Activated T-helper 9 cell treated with anti-CD3 and anti-CD28 coated beads, Interleukin-2, amount 50 U/mL, for 16 hours (primary cell): ENCODE measurements at places on chromosomes 6 and 20.
A peak's percentile ranks its signal among the peaks of the same experiment; 100 is the strongest.

- DNase-seq = no peak
Measured at GRCh38 chr20:37821696-37822095, 81.2 kb upstream of the VSTM2L start.

- DNase-seq = no peak
Measured at GRCh38 chr20:50992336-50992732, 30.6 kb downstream of the KCNG1 start.

GRCh38 chr6:113219783-113220182, 637.4 kb upstream of the MARCKS start:
- DNase-seq = no peak

DNA sequence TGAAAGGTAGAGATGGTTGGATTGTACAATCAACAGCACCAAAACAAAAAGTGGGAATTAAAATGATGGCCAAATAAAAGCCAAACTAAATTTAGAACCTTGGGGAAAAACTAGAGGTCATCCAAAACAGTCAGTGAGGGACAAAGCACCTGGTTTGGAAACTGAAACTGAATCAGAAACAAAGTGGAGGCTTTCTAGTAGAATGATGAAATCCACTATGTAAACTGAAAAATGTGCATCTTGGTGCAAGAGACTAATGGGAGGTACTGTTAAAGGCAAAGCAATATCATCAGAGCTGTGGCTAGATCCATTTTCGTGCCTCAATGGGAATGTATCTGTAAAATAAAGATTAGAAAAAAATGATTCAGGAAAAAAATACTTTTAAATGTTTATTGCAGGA, 380.0 kb upstream of the GJE1 start:
- no peak for DNase-seq

GRCh38 chr6:144582939-144583613, 297.9 kb downstream of the UTRN start:
- peak; percentile 6 for DNase-seq

- DNase-seq = peak; percentile 34
Measured at GRCh38 chr6:90393232-90393884, 96.7 kb upstream of the BACH2 start.

DNA sequence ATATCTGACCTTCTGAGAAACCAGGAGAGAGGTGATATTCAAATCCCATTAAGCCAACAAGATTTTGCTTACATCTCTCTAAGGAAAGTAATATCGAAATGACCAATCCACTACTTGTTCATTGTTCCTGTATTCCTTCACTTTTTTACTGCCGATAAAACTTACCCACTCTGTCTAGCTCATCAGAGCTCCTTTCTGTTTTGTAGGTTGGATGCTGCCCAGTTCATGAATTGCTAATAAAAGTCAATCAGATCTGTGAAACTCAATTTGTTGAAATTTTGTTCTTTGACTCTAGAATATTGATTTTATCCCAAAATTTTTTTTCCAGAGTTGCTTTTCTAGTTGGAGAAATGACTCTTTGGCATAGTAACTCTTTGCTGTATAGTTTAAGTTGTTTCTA, 148.9 kb upstream of the INSM1 start:
- no peak for DNase-seq

DNA sequence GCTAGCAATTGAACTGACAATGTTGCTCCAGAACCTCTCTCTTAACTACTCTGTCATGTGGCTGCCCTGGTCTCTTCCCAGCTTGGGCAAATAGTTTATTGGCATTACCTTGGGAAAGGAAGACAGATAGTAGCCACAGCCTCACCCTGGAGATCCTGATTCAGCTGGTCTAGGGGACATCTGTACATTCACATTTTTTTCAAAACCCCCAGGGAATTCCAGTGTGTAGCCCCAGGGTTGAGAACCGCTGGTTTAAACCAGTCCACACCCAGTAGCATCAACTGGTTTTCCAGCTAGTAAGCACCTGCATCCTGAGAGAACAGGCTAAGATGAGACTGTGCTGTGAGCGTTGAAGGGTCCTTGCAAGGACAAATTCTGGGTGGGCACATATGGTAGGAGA, 9.6 kb downstream of the SCUBE3 start:
- DNase-seq = no peak

DNA sequence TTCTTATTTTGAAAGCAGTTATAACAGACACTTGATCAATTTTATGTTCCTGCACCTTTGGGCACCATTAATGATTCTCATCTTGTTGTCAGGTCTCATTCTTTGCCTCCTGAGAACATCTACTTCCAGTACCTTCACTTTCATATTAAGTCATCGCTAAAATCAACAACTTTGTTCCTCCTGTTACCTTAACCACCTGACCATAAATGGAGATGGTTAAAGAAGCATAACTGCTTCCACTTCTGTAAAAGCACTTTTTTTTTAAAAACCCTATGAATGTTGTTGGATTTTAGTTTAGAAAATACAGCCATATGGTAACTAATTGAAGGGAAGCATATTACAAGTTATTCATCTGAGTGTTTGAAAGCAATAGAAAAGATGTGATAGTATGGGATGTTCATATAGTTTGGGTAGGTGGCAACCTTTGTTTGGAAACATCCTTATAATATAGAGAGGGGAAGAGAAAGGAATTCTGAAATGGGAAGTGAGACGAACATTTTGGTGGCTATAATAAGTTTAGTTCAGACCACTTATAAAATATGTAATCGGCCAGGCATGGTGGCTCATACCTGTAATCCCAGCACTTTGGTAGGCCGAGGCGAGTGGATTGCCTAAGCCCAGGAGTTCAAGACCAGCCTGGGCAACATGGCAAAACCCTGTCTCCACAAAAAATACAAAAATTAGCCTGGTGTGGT, 53.9 kb downstream of the AFG1L start:
- no peak for DNase-seq

DNA sequence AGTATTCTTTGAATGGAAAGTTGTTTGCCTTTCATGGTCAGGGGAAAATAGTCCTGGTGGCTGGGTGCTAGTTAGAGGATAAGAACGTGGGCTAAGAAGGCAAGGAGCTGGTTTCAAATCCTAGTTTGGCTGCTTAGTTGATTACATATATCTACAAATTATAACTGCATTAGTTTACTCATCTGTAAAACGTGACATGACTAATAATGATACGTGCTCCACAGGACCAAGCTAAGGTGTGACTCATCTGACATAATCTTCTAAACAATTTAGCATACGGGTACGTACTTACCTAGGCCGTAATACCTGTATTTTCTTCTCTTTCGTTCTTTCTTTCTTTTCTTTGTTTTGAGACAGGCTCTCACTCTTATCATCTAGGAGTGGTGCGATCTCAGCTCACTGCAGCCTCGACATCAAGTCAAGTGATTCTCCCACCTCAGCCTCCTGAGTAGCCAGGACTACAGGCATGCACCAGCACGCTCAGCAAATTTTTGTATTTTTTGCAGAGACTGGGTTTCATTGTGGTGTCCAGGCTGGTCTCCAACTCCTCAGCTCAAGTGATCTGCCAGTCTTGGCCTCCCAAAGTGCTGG, 1274.2 kb upstream of the GJE1 start:
- DNase-seq = no peak

GRCh38 chr20:49310705-49311104, 32.8 kb upstream of the ZNFX1 start:
- no peak for DNase-seq

- no peak for DNase-seq
Measured at GRCh38 chr6:169692516-169692915, 9.3 kb downstream of the WDR27 start.

DNA sequence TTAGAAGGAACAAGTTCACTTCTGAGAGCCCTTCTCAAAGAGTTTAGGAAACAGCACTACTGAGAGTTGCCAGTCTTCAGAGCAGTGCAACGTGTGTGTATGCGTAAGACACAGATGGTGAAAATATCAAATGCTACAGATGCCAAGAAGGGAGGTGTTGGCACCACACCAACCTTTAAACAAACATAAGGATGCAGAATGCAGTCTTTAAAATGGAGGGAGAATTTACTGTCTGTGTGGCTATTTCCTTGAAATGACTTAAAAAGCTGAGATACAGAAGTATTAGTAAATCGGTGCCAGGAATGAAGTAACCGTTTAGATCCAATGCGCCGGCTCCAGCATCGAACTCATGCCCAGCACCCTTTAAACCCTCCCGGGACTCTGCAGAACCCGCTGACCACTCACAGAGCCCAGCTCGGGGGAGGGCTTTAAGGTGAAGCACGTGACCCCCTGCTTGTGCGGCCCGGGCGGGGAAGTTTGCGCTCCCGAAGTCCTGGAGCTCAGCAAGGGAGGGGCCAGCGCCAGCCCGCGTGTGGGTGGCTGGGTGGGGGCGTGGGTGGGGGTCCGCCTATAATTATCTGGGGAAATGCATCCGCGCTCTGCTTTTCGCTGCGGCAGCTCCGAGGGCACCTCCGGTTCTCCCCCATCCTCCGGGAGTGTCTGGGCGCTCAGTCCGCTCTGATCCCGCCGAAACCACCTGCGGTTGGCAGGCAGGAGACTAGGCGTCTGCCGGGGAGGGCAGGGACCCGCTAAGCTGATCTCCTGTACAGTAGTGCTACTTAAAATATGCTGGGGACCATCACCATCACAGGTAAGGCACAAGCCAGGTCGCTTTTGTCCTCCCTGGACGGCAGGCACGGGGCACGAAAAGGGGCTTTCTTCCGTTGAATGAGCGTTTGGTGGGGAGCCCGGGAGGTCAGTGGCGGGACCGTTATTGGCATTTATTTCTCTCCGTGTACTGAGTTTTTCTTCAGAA, 66.0 kb downstream of the ZBTB2 start:
- no peak for DNase-seq

DNA sequence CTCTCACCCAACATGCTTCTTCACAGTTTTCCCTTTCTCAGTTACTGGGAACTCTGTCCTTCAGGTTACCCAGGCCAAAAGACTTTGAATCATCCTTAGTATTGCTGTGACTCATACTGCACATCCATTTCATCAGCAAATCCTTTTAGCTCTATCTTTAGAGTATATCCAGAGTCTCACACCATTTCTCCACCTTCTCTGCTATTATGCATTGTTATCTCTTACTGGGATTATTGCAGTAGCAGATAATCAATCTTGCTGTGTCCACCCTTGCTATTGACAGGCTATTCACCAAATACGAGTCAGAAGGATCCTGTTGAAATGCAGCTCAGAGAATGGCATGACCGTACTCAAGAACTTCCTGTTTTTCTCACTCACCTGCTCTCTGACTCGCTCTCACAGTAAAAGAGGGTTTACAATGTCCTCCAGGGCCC, 57.3 kb downstream of the BCKDHB start:
- DNase-seq = no peak

GRCh38 chr20:55415567-55416142, 589.7 kb downstream of the CBLN4 start:
- DNase-seq = no peak

- DNase-seq = no peak
Measured at GRCh38 chr6:116938305-116938704, 61.3 kb downstream of the RFX6 start.

GRCh38 chr6:134768931-134769330, 181.0 kb downstream of the ALDH8A1 start:
- DNase-seq = no peak

- DNase-seq = no peak
Measured at GRCh38 chr6:138031417-138031816, 75.8 kb downstream of the PERP start.

DNA sequence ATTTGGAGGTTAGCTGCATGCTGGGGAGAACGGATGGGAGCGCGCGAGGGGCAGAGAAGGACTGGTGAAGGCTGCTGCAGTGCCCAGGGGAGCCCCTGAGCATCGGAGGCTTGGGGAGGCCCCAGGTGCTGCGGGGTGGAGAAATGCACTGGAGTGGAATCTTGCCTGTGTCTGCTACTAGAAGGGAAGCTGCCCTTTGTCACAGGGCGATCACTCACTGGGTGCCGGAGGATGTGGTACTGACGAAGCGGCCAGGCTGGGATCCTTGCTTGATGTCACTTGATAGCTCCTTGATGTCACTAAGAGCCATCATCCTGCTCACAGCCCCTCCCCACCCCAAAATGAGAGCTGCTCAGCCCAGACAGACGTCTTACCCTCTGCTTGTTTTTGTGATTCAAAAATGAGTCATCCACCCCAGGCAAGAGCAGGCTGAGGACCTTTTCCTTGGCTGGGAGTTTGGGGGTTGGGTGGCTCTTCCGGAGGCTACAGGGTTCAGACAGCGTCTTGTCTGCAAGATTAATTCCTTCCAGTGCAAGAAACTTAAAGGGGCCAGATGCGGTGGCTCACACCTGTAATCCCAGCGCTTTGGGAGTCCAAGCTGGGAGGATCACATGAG, 62.6 kb upstream of the PMEPA1 start:
- DNase-seq = no peak

DNA sequence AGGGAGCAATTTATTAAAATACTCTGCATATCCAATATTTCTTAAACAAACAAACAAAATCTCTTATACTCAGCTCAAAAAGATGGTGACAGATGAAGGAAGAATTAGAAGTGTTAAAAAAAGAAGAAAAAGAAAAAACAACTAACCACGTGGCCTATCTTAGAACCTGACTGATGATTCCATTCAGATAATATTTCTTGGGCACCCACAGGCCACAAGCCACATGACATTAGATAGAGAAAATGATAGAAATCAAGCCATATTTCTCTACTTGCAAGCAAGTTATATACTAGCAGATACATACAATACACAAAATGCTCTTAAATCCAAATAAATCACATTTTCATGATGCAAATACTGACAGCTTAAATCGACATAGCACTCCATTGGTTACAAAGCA, 14.5 kb upstream of the RAMACL start:
- no peak for DNase-seq

DNA sequence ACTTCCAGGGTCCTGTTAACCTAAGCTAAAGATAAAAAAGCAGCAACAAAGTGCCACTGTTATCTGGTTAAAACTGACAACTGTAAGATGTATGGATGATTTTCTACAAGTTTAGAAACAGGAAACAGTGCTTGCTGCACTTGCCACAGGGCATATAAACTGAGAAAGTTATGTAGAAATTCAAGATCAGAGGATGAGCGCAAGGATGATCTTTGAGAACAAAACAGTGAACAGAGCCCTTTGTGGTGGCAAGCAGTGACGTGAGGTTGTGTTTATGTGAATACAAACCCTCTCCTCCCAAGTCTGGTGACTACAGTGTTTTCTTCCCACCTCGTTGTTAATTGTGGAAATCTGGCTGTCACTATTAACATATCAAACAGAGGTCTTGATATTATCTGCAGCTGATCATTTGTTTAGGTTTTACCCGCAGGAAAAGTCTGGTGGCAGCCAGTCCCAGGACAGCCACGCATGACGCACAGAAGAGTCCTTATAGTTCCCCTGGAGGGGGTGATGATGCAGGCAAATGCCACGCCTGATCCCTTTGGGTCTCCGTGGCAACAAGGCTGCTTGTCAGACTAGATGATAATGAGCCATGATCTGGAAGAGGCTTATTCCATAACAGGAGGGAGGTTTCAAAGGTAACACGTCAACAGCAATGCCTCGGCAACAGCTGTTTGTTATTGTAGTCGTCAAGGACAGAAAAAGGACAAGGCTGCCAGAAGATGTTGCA, 43.1 kb upstream of the TNFAIP3 start:
- DNase-seq = peak; percentile 52
